Tongue (tissue), 3 donors: ENCODE measurements at places on chromosomes 1 and 21. TPM values are rescaled to one million over a fixed set of nuclear protein-coding genes. Genes with fewer than 3 reads are reported as not detected.

Gene CFHR1
- total RNA-seq: not detected

Gene RFX5
- total RNA-seq: 30.1 TPM

Gene OR2T11
- not detected for total RNA-seq

Gene JAM2
- total RNA-seq: 42.5 TPM

Gene ESRRG
- total RNA-seq: 43.2 TPM

Gene NBPF4
- not detected for total RNA-seq

Gene GFI1
- total RNA-seq: 2.6 TPM

Gene ACAP3
- 73.3 TPM for total RNA-seq
